Mammary epithelial cell (primary cell): ENCODE measurements at places on chromosomes 2 and 18. TPM values are rescaled to one million over a fixed set of nuclear protein-coding genes. Genes with fewer than 3 reads are reported as not detected.

PRKAG3 gene
- total RNA-seq, result not detected in 2 replicates

SPHKAP gene
- total RNA-seq, result not detected in 2 replicates

MARCO gene
- total RNA-seq, result not detected in 2 replicates

ERBB4 gene
- not detected for total RNA-seq

CLASP1 gene
- total RNA-seq, result 248 TPM

NEUROD1 gene
- total RNA-seq, result not detected in 2 replicates

PLCD4 gene
- total RNA-seq, result 1.4 and 5.4 TPM in 2 replicates

CD207 gene
- not detected for total RNA-seq

NOL4 gene
- 0.33 TPM for total RNA-seq

- DNase-seq, result no peak
Observed at GRCh38 chr2:29420464-29420863, 305.2 kb downstream of the CLIP4 start.

- DNase-seq, result no peak
Observed at GRCh38 chr18:34921811-34922385, 119.3 kb upstream of the MAPRE2 start.

GRCh38 chr18:61699397-61700110 lies 193.3 kb downstream of the RNF152 start:
- peak; percentile 6 for DNase-seq

- peak; percentile 94 for DNase-seq
Observed at GRCh38 chr2:237662671-237663093, 35.3 kb downstream of the LRRFIP1 start.

GRCh38 chr18:63158012-63158631 lies 161.4 kb downstream of the BCL2 start:
- no peak for DNase-seq

- DNase-seq, result no peak
Observed at GRCh38 chr18:38496222-38496793, 930.7 kb upstream of the CELF4 start.

- DNase-seq, result peak; percentile 34
Observed at GRCh38 chr2:40041422-40042382, 262.6 kb upstream of the THUMPD2 start.

DNA sequence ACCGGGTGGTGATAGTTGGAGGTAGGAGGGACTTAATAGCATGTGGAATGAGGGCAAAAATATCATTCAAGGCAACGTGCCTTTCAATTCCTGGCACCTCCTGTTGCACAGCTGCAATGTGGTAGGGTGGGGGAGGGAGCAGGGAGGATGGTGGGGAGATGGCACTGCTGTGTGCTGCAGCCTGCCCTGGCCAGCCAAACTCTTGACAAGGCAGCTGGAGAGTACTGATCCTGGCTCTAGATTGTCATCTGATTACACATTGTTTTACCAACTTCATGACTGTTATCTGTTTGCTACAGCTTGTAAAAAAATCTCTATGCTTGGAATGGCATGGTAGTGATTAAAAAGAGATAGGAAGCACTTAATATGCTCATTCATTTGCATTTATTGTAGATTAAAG lies 47.7 kb downstream of the PLCL1 start:
- DNase-seq, result no peak

DNA sequence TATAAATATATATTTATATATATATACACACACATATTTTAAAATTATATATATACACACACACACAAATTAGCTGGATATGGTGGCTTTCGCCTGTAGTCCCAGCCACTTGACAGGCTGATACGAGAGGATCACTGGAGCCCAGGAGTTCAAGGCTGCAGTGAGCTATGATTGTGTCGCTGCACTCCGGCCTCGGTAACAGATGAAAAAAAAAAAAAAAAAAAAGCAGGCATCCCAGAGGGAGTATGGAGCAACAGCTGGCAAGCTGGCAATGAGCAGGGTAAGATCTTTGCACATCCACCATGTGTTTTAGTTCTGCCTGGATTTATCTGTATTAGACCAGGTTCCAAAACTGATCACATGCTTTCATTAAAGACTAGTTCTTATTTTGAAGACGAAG lies 170.1 kb downstream of the MAP2 start:
- no peak for DNase-seq

DNA sequence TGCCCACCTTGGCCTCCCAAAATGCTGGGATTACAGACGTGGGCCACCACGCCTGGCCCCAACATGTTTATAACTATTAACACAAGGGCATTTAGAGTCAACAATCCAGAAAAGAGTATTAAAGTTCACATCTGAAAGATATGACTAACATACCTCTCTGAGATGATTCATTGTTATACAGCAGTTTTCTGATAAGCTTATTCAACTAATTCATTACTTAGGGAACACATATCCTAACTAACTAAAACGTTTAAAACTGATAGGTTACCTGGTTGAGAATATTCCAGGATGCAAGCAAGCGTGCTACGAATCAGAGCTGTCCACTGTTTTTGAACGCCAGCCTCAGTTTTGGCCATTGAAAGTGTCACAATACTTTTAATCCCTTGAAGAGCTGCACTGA lies 34.0 kb upstream of the STRN start:
- DNase-seq, result peak; percentile 6

DNA sequence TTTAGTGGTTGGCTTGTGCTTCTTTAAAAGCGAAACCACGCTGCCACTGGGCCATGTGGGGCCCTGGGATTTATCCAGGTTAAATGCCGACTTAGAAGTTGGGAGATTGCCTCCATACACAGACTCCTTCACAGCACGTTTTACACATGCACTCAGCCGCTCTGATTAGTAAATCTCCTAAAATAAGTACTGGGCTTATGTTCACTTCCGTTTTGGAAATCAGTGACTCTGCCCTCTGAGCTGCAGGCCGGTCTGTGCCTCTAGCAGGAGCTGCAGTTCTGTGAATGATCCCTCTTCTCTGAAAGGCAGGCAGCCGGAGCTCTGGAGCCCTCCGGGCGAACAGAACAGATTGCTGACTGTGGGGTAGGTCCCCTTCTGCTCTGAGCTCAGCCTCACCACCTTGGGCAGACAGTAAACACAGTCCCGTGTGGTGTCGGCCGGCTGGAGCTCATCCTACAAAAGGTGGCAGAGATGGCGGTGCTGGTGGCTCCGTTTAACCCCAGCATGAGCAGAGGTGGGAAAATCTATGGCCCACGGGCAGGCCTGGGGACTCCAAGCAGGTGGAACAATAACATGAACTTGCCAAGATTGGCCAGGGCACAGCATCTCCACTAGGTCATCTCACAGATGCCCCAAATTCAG lies 9.8 kb upstream of the RAB17 start:
- no peak for DNase-seq

GRCh38 chr18:45775241-45775676 lies 50.2 kb upstream of the SIGLEC15 start:
- DNase-seq, result no peak

- DNase-seq, result no peak
Observed at GRCh38 chr2:122422384-122422991, 667.0 kb downstream of the TSN start.

GRCh38 chr2:180970016-180970415 lies 10.4 kb upstream of the UBE2E3 start:
- no peak for DNase-seq

DNA sequence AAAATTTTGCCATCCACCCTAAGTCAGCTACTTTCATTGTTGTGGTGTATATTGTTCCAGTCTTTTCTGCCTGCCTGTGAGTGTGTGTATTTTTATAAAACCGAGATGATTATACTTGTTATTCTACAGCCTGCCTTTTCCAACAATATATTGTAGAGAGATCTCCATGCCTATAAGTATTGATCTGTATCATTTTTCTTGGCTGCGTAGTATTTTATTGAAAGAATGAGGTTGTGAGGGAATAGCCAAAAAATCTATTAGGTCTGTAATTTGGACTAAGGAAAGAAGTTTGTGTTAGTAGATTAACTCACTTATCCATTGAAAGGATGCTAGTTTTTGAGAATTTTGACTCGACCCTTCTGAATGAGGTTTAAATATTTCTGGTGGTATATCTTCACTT lies 34.9 kb downstream of the PPM1B start:
- DNase-seq, result no peak

DNA sequence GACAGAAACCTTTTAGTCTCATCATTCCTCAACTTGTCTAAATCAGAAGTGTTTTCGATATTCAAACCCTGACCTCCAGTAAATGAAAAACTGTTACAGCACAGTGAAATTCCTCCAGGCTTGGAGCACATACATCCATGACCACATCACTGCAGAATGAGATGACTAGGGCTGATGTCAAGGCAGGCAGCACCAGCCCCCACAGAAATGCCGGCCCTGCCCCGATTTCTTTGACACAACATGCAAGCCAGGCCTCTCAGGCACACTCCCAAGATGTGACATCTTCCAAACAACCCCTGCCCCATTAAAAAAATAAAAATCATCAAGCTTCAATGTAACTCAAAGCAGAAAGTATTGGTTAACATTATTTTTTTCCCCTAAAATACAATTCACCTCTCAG lies 103.3 kb downstream of the CTAGE1 start:
- DNase-seq, result peak; percentile 52

DNA sequence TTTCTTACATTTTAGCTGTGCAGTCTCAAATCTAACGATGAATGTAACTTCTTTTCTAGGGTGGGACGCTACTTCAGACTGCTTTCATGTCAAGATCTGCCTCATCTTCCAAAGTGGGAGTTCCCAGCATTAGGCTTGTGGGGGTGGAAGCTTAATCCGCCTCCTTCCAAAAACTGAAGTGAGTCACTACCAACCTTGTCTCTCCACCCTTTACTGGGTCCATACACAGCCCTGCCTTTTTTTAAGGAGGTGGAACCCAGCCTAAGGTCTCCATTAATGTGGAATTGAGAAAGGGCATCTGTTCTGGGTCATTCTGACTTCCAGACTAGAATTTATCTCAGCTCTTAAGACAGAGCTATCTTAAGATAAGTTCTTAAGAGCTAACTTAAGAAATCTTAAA lies 42.0 kb upstream of the NFE2L2 start:
- no peak for DNase-seq

DNA sequence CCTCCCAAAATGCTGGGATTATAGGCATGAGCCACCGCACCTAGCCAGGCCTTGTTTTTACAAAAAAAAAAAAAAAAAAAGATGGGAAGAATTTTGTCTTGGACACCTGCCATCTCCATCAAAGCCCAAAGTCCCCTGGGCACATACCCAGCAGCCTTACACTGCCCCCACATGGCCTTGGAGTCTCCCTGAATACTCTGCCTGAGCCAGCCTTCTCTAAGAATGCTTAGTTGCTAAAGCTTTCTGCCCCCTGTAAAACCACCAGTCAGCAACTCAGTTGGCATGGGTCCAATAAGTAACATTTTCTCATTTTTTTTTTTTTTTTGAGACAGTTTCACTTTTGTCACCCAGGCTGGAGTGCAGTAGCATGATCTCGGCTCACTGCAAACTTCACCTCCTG lies 40.6 kb downstream of the SPC25 start:
- DNase-seq, result no peak

GRCh38 chr2:86786001-86786536 lies 4.6 kb downstream of the CD8A start:
- no peak for DNase-seq
